Hippocampal formation (tissue), 2 donors: ENCODE measurements at places on chromosomes 5 and 9.

DNA sequence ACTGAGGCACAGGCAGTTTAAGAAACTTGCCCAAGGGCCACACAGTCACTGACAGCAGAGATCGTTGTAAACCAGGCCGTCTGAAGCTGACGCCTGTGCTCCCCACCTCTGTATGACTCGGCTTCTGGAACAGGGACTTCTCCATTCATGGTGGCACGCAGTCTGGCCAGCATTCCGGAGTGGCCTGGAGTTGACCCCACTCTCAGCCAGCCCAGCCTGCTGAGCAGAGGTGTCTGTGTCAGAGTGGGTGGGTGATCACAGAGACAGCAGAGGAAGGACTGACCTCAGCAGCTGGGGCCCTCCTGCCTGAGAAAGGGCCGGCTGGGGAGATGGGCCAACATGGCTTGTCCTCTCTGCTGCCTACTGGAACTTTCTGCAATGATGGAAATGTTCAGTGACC is 12.6 kb downstream of the LRSAM1 start:
- DNase-seq = no peak

DNA sequence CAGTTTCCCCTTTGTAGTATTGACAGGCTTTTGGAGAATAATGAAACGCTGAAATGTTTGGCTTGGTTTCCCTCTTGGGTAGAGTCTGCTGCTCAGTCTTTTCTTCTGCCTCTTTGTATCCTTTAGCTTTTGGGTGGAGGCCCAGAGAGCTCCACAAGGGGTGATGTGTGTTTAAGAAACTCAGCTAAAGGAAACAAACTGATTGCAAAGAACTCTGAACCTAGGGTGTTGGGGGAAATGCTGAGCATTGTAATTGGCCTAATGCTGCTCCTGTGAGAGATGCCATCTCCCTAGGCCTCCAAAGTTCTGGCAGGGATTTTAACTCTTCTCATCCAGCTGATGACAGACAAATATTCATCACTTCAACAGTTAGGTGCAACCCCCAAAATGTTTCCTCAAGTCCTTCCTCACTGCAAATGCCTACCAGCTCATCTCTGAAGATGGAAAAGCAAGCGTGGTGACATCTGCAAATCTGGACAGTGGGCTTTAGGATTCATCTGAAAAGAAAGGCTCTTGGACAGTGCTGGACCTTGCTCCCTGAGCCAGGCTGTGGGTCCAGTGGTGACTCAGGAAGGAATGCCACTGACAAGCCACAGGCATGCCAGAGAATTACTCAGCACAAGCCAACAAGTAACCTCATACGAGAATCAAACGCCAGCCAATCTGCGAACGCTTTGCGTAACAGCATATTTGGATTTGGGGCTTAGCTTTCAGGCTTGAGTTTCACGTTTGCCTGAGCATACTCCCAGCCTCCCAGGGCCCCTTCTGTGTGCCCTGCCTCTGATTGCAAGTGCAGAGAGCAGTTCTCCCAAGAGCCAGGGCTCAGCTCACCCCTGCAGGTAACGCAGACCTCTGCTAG is 30.5 kb upstream of the ZSWIM6 start:
- no peak for DNase-seq

- no peak for DNase-seq
Measured at GRCh38 chr5:143920772-143921171, 108.8 kb downstream of the HMHB1 start.

DNA sequence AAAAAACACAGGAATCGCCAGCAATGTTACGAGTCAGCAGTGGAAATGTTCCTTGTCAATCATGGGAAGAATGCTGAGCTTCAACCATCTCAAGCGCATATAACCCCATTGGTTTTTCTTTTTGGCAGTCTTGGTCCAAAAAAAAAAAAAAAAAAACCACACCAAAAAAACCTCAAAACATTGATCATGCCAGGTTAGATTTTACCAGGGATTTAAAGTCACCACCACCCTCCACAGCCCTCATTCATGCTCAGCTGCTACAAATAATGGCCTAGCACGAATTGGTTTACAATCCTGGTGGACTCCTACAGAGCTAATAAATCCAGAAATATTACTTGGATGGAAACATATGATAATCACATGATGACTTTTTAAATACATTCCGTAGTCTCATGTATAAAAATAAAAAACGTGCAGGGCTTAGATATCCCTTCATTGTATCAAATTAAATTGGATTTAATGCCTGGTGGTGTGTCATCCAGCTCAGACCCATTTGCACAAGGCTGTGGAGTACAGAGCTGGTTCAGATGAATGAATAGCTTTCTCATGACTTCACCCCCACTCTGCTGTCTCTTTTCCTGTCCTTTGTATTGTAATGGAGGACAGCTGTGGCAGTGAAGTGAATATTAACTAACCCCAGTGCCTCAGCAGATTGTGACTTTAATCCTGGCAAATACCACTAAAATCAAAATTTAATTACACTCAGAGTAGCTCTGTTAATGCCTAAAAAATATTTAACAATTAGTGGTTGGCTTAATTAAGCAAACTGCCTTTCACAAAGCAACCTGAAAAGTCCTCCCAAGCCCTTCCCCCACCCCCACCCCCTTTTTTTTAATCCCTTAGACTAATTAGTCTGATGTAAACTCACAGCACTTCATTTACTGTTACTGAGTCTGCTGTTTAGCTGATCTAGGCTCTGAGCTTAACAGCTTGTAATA is 626.5 kb upstream of the ZNF608 start:
- peak; percentile 21 for DNase-seq

- no peak for DNase-seq
Measured at GRCh38 chr5:136062366-136063274, 33.8 kb downstream of the TGFBI start.

GRCh38 chr9:15136646-15137045 is 170.4 kb downstream of the TTC39B start:
- DNase-seq = no peak

- no peak for DNase-seq
Measured at GRCh38 chr9:101014566-101014965, 14.0 kb upstream of the PLPPR1 start.

- DNase-seq = no peak
Measured at GRCh38 chr9:137691646-137692351, 73.0 kb downstream of the EHMT1 start.

- no peak for DNase-seq
Measured at GRCh38 chr9:91060520-91061343, 259.1 kb downstream of the SYK start.

DNA sequence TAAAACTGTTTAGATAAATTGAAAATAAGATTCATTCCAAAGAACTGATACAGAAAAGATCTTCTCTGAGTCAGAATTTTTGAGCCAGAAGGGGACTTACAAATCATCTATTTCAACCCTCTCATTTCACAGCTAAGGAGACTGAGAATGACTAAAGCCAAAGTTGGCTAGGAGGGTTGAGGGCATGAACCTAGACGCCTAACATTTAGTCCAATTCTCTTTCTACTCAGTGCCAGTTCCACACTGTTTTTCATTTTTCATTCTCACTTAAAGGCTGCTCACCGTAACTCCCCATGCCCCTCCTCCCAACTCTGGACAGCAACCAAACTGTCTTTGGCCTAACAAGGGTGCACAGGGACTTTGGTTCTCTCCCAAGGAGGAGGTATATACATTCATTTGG is 364.0 kb downstream of the NDUFS4 start:
- DNase-seq = no peak

DNA sequence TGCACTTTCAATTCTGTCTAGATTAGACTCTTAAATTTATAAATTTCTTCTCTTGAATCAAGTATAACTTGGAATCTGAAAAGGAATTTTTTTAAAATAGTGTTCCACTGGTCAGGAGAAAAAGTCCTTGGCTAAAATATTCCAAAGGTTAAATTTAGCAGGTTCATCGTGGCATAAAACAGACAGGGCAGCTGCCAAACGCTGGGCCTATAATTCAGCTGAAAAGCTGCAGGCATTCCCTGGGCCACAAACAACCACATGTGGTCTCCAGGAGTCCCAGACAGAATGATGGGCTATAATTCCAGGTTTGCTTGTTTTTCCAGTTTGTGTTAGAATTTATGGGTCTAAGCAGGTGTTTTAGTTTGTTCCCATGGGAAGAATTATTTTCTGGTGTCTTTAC is 71.1 kb upstream of the RETREG1 start:
- DNase-seq = no peak

GRCh38 chr5:30604648-30605262 is 588.7 kb upstream of the CDH6 start:
- DNase-seq = no peak

DNA sequence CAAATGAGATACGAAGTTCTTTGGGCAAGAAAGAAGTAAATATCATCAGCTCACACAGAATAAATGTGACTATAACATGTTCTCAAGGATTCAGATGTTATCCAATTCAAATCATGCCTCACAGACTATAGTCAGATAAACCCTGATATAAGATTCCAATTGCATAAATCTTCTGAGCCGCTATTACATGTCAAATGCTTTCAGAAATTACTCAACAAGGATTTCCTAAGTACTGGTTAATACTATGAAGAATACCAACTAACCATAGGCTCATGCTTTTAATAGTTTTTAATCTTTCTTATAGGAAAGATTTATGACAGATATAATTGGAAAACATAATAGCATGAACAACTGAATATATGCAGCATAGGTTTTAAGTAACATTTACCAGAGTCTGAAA is 73.6 kb downstream of the BAAT start:
- DNase-seq = no peak

DNA sequence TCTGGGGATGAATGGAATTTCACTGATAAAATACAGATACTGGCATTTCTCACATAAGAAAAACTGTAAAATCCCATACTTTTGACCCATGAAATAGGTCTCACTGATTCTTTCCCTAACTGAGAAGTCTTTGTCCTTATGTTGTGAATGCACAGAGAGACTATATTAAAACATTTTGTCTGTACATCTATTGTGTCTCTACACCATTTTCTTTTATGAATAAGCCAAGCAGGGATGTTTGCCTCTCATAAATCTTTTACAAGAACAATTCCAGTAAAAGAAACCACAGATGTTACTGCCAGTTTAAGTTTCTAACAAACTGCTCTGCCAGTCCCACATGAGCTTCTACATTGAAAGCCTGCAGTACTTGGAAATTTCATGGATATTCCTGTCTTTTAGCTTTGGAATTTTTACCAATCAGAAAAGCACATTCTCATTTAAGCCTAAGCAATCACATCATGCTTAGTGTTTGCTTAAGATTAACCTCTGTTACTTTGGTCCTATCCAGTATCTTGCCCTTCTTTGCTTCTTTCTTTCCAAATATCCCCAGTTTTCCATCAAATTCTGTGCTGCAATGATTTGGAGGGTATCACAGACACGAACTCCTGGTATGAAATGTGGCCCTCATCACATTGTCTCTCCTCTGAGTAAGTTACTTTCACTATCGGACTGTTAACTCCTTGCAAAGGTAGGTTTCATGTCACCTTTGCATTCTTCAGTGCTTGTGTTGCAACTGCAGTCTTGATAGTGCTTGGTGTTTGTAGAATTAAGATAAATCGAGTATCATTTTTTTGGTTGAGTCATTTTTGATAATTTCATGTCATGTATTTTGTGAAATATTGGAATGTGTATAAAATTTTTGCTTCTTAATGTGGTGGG is 415.1 kb upstream of the ADAMTSL1 start:
- no peak for DNase-seq

GRCh38 chr9:83583151-83584014 is 39.6 kb upstream of the IDNK start:
- DNase-seq = no peak

GRCh38 chr9:5842929-5843793 is 10.2 kb upstream of the ERMP1 start:
- no peak for DNase-seq

DNA sequence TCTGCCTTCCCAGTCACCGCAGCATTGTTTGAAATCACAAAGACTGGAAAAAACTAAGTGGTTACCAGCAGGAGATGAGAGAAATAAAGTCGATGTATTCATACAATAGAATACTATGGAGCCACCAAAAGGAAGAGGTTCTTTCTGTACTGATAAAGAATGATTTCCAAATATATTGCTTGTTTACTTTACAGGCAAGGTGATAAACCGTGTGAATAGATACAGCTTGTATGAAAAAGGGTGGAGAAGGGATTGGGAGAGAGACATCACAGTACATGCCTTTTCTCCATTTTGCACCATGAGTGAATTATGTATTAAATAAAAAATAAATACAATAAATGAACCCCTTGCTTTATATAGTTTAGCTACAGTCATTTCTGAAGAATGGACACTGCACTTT is 91.7 kb downstream of the RFK start:
- DNase-seq = no peak

DNA sequence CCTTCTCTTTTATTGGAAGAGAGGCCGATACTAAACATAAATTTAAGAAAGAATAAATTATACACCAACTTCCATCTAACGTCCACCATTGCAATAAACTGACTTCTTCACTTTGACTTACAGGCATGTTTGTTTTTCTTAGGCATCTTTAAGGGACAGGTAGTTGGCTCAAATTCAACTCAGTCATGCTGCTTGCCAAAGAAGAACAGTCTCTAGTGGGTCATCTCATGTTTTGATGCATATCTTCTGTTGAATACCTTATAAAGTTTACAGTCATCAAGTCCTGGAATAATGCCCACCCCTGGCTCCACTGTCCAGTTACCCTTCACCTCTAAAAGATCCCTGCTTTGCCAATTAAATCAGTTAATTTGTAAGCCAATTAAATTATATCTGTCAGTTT is 328.2 kb upstream of the GRAMD2B start:
- no peak for DNase-seq

DNA sequence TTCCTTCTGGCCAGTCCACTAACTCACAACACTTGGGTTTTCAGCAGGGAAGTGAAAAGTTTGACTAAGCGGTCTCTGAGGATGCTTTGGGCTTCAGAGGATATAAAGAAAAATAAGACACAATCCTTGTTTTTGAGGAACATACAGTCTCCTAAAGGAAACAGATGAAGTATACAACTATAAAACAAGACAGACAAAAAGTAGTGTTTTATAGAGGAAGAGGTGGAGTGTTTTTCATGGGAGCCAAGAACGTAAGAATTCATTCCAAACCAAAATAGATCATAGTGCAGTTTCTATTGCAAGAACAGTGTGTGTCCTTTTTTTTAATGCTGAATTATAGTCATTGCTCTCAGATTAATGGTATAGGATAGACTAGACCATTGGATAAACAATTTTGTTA is 586.9 kb upstream of the BRINP1 start:
- DNase-seq = no peak

- DNase-seq = no peak
Measured at GRCh38 chr5:125409234-125409860, 662.9 kb upstream of the ZNF608 start.

GRCh38 chr5:95686651-95687050 is 3.9 kb upstream of the SPATA9 start:
- DNase-seq = no peak

DNA sequence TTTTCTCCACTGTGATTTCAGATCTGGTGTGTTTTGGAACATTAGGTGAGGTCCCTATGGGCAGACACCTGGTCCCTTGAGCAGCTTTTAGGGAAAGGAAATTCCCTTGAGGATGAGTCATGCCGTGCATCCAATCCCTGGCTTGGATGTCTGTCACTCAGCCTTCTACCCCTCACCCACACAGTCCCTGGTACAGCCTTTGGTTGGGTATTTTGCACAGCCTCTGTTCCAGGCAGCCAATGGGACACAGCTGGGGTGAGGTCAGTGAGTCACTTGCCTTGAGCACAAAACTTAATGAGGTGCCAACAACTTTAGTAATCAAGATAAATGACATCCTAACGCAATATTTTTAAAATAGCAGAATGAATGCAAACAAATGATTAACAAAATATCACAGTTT is 22.7 kb upstream of the SVEP1 start:
- no peak for DNase-seq
